Naive B cell (primary cell): ENCODE measurements at places on chromosomes 5 and 9. TPM values are rescaled to one million over a fixed set of nuclear protein-coding genes. Genes with fewer than 3 reads are reported as not detected.

The NR5A1 gene
- polyA plus RNA-seq, result not detected

The TMEFF1 gene
- not detected for polyA plus RNA-seq

The IFNK gene
- not detected for polyA plus RNA-seq

The STK32A gene
- not detected for polyA plus RNA-seq

The CSF2 gene
- polyA plus RNA-seq, result not detected

The C5orf63 gene
- polyA plus RNA-seq, result 16.3 TPM
